ENCODE measurements at places on chromosomes 16 and 17.

DNA sequence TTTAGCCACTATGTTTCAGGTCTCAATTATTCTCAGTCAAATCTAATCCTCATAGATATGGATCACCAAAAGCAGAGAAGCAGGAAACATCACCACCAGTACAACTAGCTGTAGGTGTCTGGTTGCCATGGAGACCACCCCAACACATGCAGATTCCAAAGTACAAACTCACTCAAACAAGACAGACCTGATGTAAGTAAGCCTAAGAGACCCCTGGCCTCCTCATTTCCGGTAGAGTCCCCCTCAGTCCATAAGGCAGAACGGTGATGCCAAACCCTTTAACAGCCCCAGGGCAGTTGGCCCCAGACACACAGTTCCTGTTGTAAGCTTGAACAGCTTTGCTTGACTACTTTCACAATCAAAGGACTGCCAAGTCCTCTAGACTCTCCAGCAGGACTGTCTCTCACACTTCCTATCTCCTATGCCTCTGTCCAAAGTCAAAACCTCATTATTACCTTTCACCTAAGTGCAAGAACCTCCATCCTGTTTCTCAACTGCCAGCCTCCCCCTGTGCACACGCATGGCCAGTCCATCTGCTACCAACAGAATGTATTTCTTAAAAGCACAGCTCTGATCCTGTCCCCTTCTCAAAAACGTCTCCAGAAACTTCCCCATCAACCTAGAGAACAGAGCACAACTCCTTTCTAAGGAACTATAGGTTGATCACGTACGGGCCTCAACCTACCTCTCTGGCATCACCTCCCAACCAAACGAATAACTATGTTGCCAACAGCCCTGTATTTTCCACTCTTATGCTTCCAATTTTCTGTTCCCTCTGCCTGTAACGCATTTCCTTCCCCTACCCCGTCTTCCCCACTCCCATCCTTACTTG lies 23.9 kb downstream of the SLC39A11 start:
- no peaks in the 10 kb centered on the region for H3K27me3 ChIP-seq
- peaks cover 26% of the 10 kb centered on the region for H3K36me3 ChIP-seq
- H3K4me3 ChIP-seq = no peak overlapping the region
- H3K27ac ChIP-seq = no peak overlapping the region

DNA sequence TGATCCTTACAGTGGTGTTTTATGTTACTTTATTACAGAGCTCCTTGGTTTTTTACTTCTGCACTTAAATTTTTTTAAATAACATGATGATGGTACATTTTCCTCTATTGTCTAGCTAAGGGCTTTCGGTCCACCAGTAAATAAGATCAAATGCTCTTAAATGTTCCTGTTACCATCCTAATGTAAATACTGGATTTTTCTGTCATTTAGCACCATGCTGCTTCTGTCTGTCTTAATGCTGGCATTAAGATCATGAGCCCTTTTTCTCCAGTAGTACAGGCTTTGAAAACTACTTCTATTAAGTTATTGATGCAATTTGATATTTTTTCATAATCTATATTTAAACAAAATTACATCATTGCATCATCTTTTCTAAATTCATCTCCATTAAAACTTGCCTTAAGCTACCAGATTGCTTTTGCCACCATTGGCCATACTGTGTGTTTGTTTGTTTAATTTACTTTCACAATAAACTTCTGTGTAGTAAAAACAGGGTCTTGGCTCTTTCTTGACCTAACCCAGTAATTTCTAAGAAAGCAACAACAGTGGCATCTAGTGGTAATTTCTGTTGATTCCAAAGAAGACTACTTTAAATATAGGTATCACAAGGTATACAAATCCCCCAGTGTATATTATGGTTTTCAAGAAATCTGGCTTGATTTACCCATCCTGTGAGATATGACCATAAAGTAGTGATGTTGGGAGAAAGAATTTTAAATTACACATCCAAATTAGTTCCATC lies 9.0 kb upstream of the PHAF1 start:
- H3K4me1 ChIP-seq = no peaks in the 10 kb centered on the region
- no peaks in the 10 kb centered on the region for H3K27me3 ChIP-seq
- no peaks in the 10 kb centered on the region for H3K36me3 ChIP-seq
- no peak overlapping the region for H3K4me3 ChIP-seq

DNA sequence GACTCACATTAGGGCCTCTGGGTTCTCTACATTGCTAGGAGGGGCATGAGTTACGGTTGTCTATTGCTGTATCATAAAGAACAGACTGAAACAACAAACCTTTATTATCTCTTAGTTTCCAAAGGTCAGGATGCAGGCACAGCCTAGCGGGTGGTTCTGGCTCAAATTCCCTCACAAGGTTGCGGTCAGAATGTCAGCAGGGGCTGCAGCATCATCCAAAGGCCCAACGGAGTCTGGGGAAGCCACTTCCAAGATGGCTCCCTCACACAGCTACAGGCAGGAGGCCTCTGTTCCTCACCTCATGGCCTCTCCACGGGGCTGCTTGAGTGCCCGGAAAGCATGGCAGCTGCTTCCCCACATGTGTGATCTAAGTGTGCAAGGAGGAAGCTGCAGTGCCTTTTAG lies 29.6 kb upstream of the ZFPM1 start:
- peaks cover 9% of the 10 kb centered on the region for H3K4me1 ChIP-seq
- no peaks in the 10 kb centered on the region for H3K36me3 ChIP-seq
- no peaks in the 10 kb centered on the region for H3K27me3 ChIP-seq
- H3K27ac ChIP-seq = no peak overlapping the region
- DNase-seq = no peak
- no peak overlapping the region for H3K4me3 ChIP-seq

DNA sequence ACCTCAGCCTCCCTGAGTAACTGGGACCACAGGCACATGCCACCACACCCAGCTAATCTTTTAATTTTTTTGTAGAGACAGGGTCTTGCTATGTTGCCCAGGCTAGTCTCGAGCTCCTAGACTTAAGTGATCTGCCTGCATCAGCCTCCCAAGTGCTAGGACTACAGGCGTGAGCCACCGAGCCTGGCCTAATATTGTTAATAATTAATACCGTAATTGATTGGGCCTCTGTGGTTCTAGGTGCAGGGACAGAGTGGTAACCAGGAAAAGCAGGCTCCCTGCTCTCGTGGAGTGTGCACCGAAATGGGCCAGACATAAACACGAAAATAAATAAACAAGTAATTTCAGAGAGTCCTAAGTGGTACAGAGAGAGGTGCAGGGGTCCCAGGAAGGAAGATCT lies 241.0 kb downstream of the GSG1L start:
- peaks cover 5% of the 10 kb centered on the region for H3K27me3 ChIP-seq
- no peak overlapping the region for H3K27ac ChIP-seq
- no peaks in the 10 kb centered on the region for H3K4me1 ChIP-seq
- no peak overlapping the region for H3K4me3 ChIP-seq
- DNase-seq = no peak
- no peaks in the 10 kb centered on the region for H3K36me3 ChIP-seq

GRCh38 chr16:75228143-75228976 lies 9.6 kb downstream of the CTRB1 start:
- H3K27ac ChIP-seq = no peak overlapping the region
- no peaks in the 10 kb centered on the region for H3K4me1 ChIP-seq
- no peak for DNase-seq
- no peaks in the 10 kb centered on the region for H3K36me3 ChIP-seq

- no peaks in the 10 kb centered on the region for H3K27me3 ChIP-seq
- no peak overlapping the region for H3K4me3 ChIP-seq
- no peaks in the 10 kb centered on the region for H3K4me1 ChIP-seq
- H3K27ac ChIP-seq = peak overlapping the region; percentile 29
Measured at GRCh38 chr16:50229149-50229726, 37.1 kb upstream of the ADCY7 start.

GRCh38 chr16:30740364-30741251 lies 7.6 kb upstream of the PHKG2 start:
- H3K36me3 ChIP-seq = peaks cover 69% of the 10 kb centered on the region
- no peak overlapping the region for H3K4me3 ChIP-seq
- no peak for DNase-seq
- H3K27me3 ChIP-seq = no peaks in the 10 kb centered on the region
- H3K4me1 ChIP-seq = peaks cover 10% of the 10 kb centered on the region
- peak overlapping the region; percentile 79 for H3K27ac ChIP-seq

DNA sequence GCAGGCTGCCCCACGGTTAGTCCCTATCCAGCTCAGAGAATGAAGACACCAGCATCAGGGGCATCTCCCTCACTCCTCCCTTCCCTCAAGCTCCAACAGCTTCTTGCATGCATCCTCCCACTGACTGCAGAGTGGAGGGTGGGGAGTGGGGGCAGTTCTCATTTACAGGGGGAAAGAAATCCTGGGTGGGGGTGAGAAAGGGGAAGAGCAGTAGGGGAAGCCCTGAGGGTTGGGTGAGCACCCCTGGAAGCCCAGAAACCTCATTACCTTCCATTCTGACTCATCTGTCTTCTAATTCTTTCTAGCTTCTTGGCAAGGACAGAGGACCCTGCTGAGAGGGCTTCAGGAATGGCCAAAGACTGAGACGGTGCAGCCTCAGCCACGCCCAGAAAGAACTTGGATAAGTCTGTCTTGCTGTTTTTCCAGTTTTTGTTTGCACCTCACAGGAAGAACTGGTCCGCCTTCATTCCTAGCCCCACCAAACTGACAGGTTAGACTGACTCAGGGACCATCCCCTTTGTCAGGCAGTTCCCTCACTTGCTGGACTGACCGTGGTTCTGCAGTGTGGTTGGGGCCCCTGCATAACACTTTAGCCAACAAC lies 52.5 kb upstream of the WSB1 start:
- no peak overlapping the region for H3K27ac ChIP-seq
- no peak for DNase-seq

- H3K36me3 ChIP-seq = no peaks in the 10 kb centered on the region
- H3K4me3 ChIP-seq = no peak overlapping the region
- DNase-seq = no peak
- H3K27ac ChIP-seq = no peak overlapping the region
- peaks cover 82% of the 10 kb centered on the region for H3K4me1 ChIP-seq
Measured at GRCh38 chr16:85562093-85562786, 50.9 kb upstream of the GSE1 start.

DNA sequence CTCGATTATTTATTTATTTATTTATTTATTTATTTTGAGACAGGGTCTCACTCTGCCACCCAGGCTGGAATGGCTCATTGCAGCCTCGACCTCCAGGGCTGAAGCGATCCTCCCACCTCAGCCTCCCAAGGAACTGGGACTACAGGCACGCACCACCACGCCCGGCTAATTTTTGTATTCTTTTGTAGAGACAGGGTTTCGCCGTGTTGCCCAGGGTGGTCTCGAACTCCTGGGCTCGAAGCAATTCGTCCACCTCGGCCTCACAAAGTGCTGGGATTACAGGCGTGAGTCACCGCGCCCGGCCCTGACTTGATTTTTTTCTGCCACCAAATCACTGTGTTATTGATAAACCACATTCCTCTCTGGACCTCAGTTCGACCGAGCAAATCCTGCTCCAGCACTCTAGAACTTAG lies 758 bp upstream of the RPL23A start:
- peaks cover 16% of the 10 kb centered on the region for H3K27me3 ChIP-seq
- H3K36me3 ChIP-seq = peaks cover 4% of the 10 kb centered on the region
- no peak for DNase-seq
- peak overlapping the region; percentile 99 for H3K4me3 ChIP-seq
- peak overlapping the region; percentile 99 for H3K27ac ChIP-seq
- peaks cover 47% of the 10 kb centered on the region for H3K4me1 ChIP-seq

DNA sequence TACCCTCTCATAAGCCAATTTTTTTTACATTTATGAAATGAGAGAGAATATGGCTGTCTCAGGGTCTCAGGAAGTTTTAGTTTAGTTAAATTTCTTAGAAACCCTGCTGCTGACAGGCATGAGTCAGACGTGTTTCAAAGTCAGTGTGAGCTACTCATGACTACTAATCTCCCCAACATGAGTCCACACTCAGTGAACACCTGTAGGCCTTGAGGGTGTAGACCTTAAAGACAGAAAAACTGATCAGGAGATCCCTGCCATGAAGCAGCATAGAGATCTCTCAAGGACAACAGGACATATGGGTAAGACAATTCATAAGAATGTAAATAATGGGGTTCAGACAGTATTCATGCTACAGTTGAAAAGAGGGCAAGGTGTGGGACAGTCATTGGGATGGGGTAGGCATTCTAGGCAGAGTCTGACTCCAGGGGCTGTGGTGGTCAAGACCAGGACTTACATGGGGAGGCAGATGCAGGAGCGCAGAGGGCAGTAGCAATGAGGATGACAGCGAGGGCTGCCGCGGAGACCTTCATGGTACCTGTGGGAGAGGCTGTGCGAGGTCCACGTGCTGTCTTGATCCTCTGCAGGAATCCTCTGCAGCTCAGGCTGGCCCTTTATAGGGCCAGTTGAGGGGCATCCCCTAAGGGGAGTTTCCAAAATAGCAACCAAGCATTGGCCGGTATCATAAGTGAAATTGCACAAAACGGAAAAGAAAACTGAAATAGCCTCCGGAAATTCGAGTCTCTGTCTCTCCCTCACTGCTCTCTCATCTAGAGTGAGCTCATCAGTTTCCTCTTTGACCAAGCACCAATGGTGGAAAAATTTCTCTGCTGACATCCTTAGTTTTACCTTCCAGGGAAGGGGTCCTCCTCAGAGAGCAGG lies at the start of gene CCL5:
CCL5 (minus strand) TSS at position 588 of the 882 bp plus-strand sequence.
- no peaks in the 10 kb centered on the region for H3K36me3 ChIP-seq
- peak within 1 kb of the TSS; percentile 84 for H3K27ac ChIP-seq
- peak; percentile 6 for DNase-seq
- H3K27me3 ChIP-seq = no peaks in the 10 kb centered on the region
- peaks cover 12% of the 10 kb centered on the region for H3K4me1 ChIP-seq

- H3K27me3 ChIP-seq = no peaks in the 10 kb centered on the region
- no peak for DNase-seq
Measured at GRCh38 chr17:10683853-10684252, 13.5 kb downstream of the SCO1 start.

DNA sequence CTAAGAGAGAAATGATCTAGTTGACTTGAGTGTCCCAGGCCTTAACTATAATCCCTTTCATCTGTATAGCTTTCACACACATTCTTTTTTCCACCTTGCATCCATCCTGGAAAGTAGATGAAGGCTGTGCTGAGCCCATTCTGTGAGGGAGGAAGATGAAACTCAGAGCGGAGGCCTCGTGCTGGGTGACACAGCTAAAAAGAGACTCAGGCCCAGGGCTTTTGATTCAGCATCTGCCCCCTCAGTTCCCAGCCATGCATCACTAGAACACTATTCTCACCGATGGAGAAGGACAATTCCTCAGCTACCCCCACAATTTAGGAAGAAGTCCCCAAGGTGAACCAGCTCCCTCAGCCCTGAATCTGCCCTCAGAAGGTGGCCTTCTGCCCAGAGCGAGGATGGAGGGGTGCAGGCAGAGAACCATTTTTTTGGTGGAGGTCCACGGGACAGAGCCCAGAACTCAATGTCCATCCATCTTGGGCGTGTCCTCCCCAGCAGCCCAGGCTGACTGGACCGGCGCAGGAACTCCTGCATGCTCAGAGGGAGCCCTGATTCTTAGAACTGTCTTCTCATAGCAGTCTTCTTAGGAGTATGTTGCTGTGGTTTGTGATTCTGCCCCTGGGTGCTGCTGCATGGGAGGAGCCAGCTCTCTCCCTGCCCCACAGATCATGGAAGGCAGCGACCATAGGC lies 5.8 kb upstream of the MYCBPAP start:
- H3K36me3 ChIP-seq = no peaks in the 10 kb centered on the region
- no peak overlapping the region for H3K4me3 ChIP-seq
- no peak for DNase-seq
- H3K27ac ChIP-seq = no peak overlapping the region
- peaks cover 16% of the 10 kb centered on the region for H3K4me1 ChIP-seq
